ENCODE measurements at places on chromosomes 11 and 22.

- DNase-seq = peak; percentile 21
These were observed 3.8 kb downstream of the AIP start for GRCh38 chr11:67486481-67487195.

DNA sequence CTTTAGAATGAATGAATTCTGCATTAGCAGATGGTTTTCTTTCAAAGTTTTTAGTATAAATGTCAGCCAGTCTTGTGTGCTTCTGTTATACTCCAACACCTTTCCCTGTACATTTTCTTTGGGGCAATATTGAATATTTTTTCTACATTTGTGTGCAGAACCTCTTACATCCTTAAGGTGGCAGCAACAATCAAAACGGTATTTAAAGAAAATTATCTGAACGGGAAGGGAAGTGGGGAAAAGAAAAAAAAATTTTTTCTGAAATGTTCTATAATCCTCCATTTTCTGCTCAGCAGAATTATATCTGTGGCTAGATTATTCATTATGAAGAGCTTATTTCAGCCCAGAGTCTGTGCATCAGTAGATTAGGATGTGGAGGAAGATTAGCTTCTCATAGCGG lies 347.3 kb upstream of the RAG2 start:
- DNase-seq = no peak

GRCh38 chr11:134288486-134288885 lies 12.3 kb downstream of the GLB1L3 start:
- no peak for DNase-seq

- DNase-seq = no peak
These were observed 378.7 kb downstream of the NTM start for GRCh38 chr11:131749101-131749500.

- DNase-seq = no peak
These were observed 43.5 kb upstream of the SLC5A12 start for GRCh38 chr11:26765323-26765722.

DNA sequence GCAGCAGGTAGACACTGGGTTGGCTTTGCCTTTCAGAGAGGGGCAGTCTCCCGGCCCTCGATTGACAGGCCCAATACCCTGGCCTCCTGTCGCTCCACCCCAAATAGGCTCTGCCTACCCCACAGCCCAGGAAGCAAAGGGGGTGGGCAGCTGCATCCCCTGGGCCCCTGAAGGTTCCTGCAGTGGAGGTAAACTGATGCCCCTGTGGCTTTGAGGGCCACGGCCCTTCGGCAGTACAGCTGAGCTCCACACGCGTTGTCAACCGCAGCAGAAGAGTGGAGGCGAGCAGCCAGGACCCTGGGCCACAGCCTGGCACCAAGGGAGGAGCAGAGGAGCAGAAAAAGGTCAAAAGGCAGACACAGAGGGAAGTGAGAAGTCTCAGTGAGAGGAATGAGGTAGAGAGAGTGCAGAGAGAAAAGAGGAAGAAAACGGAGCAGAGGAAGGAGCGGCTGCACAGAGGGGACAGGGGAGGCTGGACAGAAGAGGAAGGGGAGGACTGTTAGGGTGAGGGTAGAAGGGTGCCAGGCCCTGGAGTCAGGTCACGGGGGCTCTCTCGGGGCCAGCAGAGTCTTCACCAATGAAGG lies 64.0 kb downstream of the SLC22A12 start:
- no peak for DNase-seq

DNA sequence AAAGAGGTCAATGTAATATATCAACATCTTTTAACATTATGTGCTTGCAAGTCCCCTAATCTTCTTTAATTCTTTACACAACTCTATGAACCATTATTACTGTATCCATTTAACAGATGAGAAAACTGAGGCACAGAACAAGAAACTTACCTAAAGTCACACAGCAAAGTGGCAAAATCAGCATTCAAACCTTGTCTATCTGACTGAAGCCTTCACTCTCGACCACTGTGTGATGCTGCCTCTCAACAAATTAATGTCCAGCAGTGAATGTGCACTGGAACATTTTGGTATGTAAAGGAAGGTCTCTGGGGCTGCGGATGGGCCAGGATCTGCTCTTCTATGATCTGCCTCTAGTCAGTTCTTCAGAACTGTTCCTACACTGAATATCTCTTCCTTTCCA lies 42.1 kb downstream of the PRCP start:
- no peak for DNase-seq

GRCh38 chr22:20089226-20089976 lies 9.4 kb downstream of the DGCR8 start:
- DNase-seq = no peak

DNA sequence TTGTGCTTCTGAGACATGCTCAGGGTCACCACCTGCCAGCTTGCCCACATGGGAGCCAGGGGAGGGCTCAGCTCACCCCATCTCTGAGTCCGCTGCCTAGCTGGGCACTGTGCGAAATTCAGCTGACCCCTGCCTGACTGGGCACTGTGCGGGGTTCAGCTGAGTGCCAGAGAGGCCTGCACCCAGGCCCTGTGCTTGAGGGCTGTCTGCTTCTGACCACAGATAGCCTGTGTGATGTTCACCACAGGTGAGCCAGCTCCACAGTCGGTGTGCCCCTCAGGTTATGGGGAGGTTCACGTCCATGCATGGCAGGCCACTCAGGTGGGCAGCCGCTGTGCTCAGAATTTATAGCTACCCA lies 84.5 kb upstream of the SUSD2 start:
- DNase-seq = no peak

GRCh38 chr11:86938203-86938899 lies 16.8 kb downstream of the FZD4 start:
- DNase-seq = no peak

- DNase-seq = no peak
These were observed 34.2 kb upstream of the CACNG2 start for GRCh38 chr22:36737776-36738175.

- no peak for DNase-seq
These were observed 1.1 kb upstream of the VPS37C start for GRCh38 chr11:61162092-61162941.

DNA sequence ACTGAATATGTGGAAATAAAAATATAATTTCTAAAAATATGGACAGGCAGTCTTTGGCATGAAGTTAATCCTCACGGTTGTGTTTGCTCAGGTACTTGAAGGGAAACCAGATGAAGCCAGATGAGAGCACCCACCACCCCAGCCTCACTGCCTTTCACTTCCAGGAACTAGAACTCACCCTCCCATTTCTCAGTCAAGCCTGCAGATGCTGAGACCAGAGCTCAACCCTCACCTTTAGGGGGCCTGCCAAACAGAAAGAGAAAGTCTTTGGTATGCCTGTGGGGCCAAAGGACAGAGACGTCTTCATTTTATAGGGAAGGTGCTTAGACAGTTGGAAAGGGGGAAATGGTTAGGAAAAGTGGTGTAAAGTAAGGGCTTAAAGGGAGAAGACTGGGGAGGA lies 252.8 kb upstream of the PLET1 start:
- no peak for DNase-seq
